ENCODE measurements at places on chromosomes 12 and 14.

- DNase-seq, result no peak
These were observed 40.3 kb upstream of the STXBP6 start for GRCh38 chr14:25090256-25090655.

DNA sequence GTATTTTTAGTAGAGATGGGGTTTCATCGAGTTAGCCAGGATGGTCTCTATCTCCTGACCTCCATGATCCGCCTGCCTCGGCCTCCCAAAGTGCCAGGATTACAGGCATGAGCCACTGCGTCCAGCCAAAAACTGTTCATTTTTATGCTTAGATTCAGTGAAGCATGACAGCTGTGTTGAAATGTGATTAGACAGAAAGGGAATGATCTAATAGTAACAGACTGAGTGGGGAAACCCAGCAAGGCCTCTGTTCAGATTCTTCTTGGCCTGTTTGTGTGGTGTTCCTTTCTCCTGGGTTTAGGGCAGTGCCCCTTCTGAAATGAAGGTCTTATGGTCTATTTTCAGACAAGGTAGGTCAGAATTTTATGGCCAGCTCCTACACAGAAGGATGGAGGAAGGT is 11.8 kb upstream of the ABCD4 start:
- no peak for DNase-seq

DNA sequence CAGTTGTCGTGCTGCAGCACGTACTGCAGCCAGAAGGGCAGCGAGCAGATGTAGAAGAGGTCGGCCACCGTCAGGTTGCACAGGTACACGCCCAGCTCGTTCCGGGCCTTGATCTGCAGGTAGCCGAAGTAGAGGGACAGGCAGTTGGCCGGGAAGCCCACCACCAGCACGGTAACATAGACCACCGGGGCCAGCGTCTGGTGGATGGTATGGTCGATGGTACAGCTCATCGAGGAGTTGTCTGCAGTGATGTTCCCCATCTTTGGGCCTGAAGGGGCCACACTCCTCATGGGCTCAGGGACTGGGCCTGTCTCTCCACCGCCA is 9.8 kb downstream of the GPR68 start:
- no peak for DNase-seq

DNA sequence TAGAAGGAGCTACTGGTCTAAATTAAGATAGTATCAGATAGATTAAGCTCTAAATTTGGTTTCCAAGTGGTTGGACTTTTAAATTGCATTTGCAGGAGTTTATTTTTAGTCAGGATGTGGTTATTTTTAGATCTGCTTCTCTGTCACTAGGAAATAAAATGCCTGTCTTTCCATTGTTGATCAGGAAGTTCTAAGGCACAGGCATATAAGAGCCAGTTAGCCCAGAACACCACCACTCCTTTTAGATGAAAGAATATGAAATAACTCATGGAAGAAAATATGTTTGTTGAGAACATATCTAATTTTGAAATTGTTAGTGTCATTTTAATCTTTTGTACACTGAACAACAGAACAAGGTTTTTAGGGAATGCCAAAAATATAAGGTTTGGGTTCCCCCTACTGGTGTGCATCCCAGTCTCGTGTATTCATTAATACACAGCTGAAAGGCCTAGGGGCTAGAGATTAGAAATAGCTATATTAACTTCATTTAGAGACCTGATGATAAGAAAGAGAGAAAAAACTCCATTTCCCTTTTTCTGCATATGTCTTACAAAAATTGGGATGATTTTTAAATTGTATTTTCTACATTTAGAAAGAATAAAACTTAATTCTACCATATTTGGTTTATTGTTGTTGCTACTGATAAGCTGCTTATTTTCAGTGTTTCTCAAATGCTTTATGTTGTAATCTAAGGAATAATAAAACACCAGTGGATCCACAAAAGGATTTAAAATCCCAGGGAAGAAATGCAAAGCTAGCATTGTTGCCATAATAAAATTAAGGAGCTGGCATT is 67.2 kb downstream of the RIC8B start:
- no peak for DNase-seq

- DNase-seq, result no peak
These were observed at the start of gene NTS for GRCh38 chr12:85874031-85874461. NTS (plus strand) TSS chr12:85874295; CDS start chr12:85874404, 109 bp downstream.

DNA sequence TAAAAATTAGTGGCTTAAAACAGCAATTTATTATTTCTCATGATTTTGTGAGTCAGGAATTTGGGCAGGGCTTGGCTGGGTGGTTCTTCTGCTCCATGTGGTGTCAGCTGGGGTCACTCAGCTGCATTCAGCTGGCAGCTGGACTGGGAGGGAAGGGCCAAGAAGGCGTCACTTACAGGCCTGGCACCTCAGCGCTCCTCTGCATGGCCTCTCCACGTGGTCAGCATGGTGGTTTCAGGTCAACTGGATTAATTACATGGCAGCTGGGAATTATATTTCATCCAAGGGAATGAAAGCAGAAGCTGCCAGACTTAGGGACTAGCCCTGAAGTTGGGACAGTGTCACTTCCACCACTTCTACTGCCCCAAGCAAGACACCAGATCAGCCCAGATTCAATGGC is 27.5 kb upstream of the IRF2BPL start:
- no peak for DNase-seq

DNA sequence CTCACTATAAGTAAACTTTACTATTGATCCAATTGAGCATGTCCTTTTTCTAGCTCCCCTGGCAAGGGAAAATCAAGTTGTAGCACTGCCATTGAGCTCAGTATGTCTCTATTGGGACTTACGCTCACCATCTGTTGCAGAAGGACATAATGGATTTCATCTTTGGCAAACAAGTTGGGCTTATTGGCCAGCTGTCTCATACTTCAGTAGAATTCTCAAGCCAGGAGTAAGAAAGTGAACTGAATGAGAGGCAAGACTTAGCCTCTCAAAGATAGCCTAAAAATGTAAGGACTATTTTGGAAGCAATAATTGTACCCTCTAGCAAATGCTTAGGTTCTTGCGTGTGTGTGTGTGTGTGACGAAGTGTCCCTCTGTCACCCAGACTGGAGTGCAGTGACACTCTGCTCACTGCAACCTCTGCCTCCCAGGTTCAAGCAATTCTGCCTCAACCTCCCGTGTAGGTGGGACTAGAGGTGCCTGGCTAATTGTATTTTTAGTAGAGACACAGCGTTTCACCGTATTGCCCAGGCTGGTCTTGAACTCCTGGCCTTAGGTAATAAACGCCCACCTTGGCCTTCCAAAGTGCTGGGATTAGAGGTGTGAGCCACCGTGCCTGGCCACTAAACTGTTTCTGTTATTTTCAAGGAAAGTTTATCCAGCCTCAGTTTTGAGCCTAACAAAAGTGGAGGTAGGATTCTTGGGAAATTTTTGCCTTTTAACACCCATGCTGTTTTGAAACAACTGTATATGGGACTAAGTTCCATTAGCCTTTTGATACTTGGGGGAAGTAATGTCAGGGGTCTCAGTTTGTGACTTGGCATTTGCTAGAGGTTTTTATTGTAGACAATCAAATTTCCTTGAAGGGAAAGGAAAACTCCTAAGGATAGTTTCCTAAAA is 7.0 kb downstream of the HNRNPA1 start:
- DNase-seq, result no peak

- DNase-seq, result no peak
These were observed 52.7 kb downstream of the SPPL3 start for GRCh38 chr12:120851444-120851843.

DNA sequence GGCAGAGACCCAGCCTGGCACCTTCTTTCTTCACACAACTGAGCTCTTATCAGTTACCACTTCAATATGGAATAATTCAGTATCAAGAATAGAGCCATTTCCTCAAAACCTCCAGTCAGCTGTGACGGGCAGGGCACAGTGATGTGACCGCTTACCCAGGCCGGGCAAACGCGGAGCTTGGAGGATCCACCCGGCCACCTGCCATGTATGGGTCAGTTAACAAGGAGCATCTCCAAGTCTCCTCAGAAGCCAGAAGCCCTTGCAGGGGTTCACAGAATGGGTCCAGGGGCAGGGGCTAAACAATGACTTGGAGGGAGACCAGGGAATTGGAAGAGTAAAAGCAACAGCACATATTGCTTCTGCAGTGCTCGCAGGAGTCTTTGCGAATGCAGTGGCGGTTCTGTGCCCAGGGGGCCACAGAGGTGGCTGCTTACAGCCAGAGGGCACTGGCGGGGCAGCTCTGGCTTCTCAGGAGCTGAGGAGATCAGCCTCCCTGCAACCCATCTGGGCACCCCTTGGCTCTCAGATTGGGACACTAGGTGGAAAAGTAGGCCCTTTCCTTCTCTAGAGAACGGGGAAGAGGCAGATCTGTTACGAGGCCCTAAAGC is 162.3 kb downstream of the CALM1 start:
- DNase-seq, result no peak

- no peak for DNase-seq
These were observed 71.5 kb downstream of the ADGRD1 start for GRCh38 chr12:131025234-131025633.

GRCh38 chr12:72072592-72073212 is 134.1 kb downstream of the TPH2 start:
- DNase-seq, result no peak

DNA sequence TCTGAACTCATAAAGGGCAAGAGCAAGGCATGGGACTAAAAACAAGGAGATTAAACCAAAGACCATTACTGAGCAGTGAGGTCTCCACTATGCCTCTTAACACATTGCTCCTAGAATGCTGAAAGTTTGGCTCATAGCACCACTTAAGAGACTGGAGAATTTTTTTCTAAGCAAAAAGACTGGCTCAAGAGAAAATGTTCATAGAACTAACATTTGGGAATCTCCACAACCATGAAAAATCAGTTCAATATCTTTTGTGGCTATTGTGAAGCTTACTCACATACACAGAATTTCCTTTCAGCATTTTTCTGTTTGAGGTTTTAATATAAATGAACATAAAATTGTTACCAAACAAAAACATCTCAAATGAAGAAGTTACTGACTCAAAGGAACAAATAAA is 255.8 kb downstream of the CCDC91 start:
- DNase-seq, result no peak

All from HS-27A (cell line).